ENCODE measurements at places on chromosomes 7 and 10.

- DNase-seq = no peak
Observed at GRCh38 chr7:35816514-35816913, 15.7 kb downstream of the SEPTIN7 start.

DNA sequence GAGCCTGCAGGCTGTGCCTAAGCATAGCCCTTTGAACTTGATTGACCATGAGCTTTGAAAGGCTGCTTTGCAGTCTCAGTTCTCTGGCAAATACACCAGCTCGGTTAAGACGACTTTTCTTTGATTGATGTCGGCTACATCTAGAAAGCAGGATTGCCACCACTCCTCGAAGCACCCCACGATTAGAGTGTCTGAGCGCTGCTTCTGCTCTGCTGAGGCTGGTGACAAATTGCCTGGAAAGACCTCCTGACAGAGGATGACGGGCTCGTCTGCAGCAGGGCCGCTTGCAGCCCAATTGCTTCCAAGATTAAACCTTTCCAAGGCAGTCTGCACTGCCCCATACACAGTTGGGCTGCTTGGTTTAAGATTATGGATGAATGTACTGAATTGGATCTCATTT, 182.0 kb downstream of the CUX1 start:
- no peak for DNase-seq

GRCh38 chr7:83861-84632, 108.3 kb upstream of the FAM20C start:
- DNase-seq = no peak

GRCh38 chr7:33452805-33453502, 323.6 kb downstream of the BBS9 start:
- DNase-seq = no peak

DNA sequence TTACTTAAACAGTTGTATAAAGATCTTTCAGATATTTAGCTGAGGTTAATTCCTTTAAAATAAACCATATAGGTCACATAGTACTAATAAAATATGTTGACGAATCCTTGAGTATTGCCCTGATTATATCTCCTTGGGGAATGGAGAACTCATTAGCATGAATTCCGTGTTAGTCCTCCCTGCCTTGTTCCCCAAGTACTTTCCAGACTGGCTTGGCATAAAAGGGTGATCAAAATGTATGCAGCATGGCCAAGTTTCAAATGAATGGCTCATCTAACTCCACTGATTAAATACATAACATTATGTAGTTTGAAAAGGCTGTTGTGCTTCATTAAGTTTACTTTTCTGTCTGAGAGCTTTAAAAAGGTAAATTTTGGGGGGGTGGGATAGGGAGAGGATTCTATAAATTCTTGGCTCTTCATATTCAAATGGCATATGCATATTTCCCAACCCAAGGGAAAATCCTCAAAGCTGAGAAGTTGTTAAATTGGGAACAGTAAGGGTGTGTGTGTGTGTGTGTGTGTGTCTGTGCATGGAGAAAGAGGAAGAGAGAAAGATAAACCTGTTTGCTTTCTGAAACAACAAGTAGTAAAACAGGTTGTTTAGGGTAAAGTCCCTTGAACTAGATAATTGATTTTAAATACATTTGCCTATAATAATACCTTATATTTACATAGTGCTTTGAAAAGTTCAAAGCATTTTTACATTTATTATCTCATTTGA, 4.8 kb upstream of the ADD3 start:
- DNase-seq = no peak

DNA sequence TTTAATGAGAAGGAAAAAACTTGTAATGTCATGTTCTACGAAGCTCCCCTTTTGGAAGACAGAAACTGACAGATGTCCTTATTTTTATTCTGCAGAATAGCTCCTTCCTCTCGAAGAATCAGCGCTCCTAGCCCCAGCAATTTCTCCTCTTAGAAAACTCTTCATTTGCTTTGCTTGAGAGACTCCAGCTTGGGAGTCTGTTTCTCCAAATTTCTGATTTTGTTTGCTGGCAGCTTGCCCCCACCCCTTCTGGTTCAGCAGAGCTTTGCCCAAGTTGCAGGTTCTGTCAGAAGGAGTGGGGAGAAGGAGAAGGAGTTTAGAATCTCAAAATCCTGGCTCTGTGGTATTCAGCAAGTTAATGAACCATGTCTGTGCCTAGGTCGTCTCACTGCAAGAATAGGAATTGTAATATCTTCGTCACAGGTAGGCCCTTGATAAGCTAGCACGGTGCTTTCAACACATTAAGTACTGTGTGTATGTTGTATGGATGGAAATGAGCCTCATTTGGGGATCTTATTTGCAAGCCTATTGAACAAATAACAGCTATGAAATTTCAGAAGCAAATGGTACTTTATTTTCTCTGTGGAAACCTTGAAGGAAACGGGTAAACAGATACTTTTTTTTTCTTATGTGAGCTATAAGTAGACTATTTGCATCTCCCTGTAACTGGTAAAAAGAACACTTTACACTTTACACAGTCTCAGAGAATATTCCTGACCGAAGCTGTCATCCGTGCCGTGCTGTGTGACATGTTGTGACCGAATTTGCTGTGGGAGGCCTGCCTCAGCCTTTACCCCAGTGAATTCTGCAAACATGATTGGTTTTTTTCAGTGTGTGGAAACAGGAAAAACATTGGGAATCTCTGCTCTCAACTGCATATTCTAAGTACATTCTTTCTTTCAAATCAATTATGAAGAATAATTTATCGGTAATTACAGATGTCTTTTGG, 290.9 kb downstream of the CAMK1D start:
- DNase-seq = no peak

DNA sequence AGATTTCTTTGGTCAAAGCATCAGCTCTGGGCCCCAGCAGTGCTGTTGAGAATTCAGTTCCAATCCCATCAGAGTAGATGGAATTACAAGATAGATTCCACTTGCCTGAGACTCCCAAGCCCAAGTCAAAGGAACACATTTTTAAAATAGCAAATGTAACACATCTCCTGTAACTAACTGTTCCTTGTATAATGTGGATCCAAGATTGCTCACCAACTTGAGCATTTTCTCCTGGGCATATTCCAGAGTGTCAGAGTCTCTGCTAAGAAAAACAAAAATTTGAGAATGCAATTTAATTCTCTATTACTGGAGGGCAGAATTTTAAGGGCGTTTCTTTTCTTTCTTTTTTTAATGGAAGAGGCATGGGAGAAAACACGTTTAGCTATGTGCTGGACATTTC, 136.7 kb downstream of the NEBL start:
- no peak for DNase-seq

GRCh38 chr7:103336761-103337160, 7.8 kb downstream of the DNAJC2 start:
- DNase-seq = no peak

- no peak for DNase-seq
Observed at GRCh38 chr10:86795353-86795752, 38.9 kb downstream of the BMPR1A start.

GRCh38 chr7:146656988-146657387, 540.4 kb downstream of the CNTNAP2 start:
- no peak for DNase-seq

DNA sequence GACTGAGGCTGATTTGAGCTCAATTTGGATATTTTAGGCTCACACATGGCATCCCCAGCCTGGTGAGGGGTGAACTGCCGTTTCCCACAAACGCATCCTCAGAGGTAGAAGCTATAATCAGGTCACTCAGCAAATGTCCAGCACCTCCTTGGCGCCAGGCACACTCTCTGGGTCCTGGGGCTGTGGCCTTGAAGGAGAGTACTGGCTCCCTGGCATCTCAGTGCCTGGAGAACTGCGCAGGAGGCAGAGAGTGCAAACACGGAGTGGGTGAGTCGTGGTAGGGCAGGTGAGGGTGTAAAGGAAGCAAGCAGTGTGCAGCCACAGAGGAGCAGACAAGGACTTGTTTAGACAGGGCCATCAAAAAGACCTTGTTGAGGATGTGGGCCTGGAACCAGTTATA, 224.0 kb upstream of the ZNF32 start:
- DNase-seq = no peak

GRCh38 chr10:33103863-33104379, 145.9 kb upstream of the ITGB1 start:
- DNase-seq = no peak

- DNase-seq = no peak
Observed at GRCh38 chr10:79938728-79939406, 10.0 kb downstream of the SFTPD start.

DNA sequence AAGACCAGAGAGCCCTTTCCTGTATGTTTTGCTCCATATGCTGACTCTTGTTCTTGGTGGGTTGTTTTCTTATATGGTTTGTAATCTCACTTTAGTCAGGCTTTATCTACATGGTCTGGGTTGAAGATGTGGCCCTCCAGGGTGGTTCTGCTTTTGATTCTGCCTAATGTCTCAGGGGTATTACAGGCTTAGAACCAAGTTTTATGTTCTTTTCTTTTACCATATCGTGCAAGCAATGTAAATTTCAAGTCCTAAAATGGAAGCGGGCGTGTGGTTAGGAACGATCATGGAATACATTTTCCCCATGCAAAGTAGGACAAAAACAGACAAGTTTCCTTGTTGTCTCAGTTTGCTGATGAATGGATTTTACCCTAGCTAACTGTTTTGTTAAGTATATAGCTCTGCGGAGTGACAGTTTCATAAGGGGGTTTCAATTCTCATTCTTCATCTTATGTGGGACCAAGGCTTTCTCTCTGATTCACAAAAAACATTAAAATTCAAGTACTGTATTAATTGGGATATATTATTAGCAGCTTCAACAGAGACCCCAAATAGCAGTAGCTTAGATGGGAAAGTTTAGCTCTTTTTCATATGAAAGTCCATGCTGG, 58.7 kb downstream of the MTURN start:
- no peak for DNase-seq

- no peak for DNase-seq
Observed at GRCh38 chr7:2124604-2125345, 108.0 kb downstream of the MAD1L1 start.

GRCh38 chr7:106871793-106872571, 6.9 kb downstream of the PIK3CG start:
- no peak for DNase-seq

DNA sequence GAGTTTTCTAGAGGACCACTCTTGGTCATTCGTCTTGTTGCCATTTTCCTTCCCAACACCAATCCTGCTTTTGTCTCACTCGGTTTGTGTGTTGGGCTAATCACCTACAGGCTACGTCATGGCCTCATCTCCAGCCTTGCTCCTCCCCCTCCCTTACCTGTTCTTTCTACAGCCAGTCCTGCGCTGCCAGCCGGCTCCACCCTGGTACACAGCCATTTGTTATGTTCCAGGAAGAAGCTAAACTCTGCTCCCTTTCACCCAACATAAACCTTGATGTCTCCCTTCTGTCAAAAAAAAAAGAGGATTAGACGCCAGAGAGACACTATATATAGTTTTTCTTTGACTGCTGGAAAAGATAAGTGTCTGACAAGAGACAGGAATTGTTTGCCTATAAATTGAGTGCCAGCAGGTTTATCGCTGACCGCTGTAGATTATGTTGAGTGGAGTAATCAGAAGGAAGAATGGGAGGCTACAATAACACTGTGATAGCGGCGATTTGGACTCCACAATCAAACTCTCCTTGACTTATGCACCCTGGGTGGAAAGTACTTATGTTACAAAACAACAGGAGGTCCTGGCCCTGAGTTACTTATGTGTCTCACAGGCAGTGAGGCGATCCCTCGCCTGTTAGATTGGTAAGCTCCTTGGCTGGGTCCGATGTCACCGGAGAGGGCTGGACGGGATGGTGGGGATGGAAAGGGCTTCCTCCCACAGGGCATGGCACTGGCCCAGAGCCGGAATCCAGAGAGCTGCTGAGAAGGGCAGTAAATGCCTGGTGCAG, 171.3 kb upstream of the BMPER start:
- DNase-seq = no peak

DNA sequence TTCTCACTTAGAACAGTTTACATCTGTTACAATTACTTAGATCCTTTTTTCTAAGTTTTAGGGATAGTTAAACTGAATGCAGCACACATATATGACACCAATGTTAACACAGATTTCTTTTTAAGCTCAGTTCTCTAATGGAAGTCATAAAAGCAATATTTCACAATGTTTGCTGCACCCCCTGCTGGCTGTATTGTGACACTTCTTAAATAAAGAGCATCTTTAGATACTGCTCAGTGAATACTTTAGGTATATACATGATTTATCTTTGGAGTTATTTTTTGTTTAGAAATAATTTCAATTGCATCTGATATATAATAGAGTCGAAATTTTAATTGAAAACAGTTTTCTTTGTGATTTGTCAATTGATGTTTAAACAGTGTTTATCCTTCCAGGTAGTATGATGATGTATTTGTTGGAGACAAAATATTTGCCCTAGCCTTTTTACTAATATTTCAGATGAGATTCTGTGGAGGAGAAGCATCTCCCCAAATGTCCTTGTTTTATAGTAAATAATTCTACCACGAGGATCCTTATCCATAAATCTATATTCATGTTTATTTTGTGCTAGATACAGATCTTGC, 174.4 kb downstream of the ST7 start:
- DNase-seq = peak; percentile 4

- DNase-seq = no peak
Observed at GRCh38 chr7:107879400-107880035, 11.5 kb upstream of the DLD start.

GRCh38 chr10:97184971-97185325, 811 bp downstream of the SLIT1 start:
- DNase-seq = no peak

GRCh38 chr7:101816595-101817470, 593 bp upstream of the CUX1 start:
- no peak for DNase-seq

DNA sequence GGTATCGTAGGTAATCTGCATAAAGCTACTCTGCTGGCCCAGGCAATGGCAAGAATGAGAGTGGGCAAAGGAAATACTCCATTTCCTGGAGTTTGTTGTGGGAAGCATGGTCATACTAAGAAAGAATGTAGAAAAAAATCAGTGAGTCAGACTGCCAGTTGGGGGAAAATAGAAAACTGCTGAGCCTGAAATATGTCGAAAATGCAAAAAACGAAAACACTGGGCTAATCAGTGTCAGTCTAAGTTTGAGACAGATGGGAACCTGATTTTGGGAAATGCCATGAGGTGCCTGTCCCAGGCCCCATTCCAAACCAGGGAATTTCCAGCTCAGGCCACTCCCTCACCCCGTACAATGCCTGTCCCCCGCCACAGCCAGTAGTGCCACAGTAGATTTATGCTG, 150.0 kb downstream of the ZNF33B start:
- no peak for DNase-seq

DNA sequence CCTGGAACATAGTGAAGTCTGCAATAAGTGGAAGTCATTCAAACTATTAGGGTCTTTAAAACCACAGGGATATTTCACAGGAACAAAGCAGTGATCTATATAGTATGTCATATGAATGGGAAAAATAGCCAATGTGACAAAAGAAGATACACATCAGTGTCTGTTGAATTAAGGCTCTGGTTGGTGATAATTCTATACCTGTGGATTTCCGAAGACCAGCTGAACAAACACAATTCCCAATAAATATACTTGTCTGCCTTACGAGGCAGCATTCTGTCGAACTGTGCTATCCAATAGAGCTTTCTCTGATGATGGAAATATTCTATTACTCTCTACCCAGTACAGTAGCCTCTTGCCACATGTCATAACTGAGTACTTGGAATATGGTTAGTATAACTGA, 55.9 kb upstream of the CAV2 start:
- no peak for DNase-seq

- no peak for DNase-seq
Observed at GRCh38 chr10:69516796-69517195, 56.4 kb downstream of the NEUROG3 start.

- DNase-seq = no peak
Observed at GRCh38 chr10:13505052-13505680, 23.6 kb downstream of the BEND7 start.

- no peak for DNase-seq
Observed at GRCh38 chr7:55965100-55965470, 700 bp downstream of the NIPSNAP2 start.
